Activated CD8-positive, alpha-beta memory T cell treated with anti-CD3 and anti-CD28 coated beads, Interleukin-2, amount 50 U/mL, for 48 hours (primary cell): ENCODE measurements at places on chromosomes 12 and 14.

- DNase-seq, result no peak
Observed at GRCh38 chr12:114285554-114285953, 120.4 kb downstream of the TBX5 start.

- no peak for DNase-seq
Observed at GRCh38 chr14:95495076-95495475, 21.4 kb downstream of the SYNE3 start.

DNA sequence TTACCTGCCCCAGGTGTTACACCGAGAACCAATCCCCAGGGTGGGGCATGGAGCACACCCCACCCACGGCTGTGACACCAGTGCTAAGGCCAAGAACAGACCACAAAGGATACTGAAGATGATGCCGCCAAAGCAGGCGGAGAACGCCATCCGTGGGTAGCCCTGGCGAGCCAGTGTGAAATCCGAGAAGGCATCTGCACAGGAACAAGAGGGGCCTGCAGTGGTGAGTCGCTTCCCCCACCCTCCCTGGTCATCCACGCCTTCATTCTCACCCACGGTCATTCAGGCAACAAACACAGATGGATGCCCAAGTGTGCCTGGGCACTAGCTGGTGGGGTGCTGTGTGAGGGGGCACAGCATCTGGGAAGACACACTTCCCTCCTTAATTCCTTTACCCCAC is 28.5 kb downstream of the SLC8B1 start:
- no peak for DNase-seq

DNA sequence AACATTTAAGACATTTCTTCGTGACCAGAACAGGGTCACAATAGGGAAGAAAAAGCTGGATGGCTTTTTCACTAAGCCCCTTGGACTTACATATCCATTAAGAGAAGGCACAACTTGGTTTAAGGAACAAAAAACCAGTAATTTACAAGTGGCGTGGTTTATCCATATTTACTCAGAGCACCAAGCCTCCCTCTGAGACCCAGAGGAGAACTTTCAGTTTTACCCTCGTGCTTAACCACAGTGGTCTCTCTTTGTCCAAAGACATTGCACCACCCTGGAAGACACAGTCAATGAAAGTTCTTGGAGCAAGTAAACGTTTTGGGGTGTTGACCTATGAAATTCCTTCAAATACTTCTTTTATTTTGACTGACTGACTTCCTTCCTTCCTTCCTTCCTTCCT is 52.5 kb downstream of the SSPN start:
- DNase-seq, result no peak

DNA sequence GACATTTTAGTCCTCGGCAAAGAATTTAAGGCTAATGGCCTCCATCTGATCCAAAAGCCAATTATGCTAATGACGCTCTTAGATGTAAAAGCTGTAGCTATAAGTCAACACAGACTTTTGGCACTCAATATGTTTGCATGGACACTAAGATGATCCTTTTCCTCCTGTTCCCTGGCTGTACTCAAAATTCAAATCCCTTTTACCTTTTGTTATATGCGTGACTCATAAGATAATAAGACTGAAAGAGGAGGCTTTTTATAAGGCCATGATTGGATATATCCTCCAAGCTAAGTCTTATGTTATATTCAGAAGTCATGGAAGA is 89.8 kb downstream of the PDZRN4 start:
- no peak for DNase-seq

DNA sequence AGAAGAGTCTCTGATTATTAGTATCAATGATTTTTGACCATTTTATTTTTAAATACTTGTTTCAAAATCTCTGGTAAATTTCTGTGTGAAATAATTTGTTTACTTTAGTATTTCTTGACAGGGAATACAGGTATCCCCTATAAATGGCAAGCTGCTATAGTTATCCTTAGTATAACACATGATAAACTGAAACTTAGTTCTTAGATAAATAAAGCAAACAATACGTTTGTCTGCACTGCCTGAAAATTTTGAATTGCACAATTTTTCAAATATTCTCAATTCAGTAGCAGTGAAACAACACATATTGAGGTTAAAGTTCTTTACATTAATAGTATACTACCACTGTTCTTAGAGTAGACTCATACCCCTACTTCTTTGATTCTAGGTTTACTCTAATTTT is 26.9 kb downstream of the CNOT2 start:
- DNase-seq, result no peak

- no peak for DNase-seq
Observed at GRCh38 chr12:130063866-130064265, 98.4 kb upstream of the FZD10 start.

GRCh38 chr12:15769586-15769985 is 19.6 kb downstream of the EPS8 start:
- DNase-seq, result no peak

- no peak for DNase-seq
Observed at GRCh38 chr14:25887251-25887878, 710.5 kb downstream of the NOVA1 start.

- no peak for DNase-seq
Observed at GRCh38 chr12:3538466-3539030, 47.5 kb downstream of the PRMT8 start.

DNA sequence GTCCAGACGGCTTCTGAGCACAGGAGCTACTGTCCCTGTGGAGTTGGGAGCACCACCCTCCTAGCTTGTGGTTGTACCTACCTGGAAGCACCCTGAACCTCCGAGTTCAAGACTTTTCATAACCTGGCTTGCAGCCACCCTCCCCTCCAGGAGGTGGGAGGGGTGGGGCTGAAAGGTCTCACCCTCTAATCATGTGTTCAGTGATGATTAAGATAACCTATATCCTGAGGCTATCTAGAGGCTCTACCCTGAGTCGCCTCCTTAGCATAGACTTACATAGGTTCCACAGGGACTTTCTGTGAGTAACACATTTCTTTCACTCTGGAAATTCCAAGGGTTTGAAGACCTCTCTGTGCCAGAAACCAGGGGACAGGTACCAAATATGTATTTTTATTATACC is 146.5 kb downstream of the CFAP54 start:
- no peak for DNase-seq

DNA sequence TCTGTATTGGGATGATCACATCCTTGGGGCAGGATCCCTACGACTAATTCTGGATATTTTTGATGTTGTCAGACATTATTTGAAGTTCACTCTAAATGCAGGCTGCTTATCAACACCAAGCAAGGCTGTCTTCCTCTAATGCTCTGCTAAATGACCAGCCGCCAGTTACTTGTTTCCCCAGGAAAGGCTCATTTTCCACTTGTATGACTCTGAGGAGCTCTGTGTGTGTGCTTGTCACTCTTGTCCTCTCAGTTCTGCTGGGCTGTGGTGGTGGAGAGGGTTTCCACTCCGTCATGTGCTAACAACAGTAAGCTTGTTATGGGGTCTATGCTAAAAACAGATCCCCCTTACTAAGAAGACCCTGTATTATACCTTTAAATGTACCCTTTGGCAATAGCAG is 42.1 kb downstream of the ATL1 start:
- DNase-seq, result no peak

DNA sequence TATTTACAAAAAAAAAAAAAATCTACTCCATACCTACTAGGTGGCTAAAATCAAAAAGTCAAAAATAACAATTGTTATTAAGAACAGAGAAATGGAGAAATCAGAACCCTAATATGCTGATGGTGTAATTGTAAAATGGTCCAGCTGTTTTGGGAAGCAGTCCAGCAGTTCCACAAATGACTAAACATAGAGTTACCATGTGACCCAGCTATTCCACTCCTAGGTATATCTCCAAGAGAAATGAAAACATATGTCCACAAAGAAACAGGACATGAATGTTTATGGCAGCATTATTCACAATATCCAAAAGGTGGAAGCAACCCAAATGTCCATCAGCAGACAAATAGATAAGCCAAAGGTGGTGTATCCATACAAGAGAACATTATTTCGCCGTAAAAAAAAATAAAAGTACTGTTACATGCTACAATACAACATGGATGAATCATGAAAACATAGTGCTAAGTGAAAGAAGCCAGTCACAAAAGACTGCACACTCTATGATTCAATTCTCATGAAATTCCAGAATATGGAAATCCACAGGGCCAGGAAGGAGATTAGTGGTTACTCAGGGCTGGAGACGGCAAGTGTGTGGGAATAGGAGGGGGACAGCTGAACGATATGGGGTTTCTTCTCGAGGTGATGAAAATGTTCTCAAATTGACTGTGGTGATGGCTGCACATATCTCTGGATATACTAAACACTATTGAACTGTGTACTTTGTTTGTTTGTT is 9.1 kb upstream of the DPF3 start:
- DNase-seq, result no peak

- peak; percentile 81 for DNase-seq
Observed at GRCh38 chr14:77181603-77182437, at the start of gene TMEM63C. Gene TMEM63C, plus strand, starts transcription at chr14:77181798. Its CDS starts 37,016 bp downstream, at chr14:77218814.

DNA sequence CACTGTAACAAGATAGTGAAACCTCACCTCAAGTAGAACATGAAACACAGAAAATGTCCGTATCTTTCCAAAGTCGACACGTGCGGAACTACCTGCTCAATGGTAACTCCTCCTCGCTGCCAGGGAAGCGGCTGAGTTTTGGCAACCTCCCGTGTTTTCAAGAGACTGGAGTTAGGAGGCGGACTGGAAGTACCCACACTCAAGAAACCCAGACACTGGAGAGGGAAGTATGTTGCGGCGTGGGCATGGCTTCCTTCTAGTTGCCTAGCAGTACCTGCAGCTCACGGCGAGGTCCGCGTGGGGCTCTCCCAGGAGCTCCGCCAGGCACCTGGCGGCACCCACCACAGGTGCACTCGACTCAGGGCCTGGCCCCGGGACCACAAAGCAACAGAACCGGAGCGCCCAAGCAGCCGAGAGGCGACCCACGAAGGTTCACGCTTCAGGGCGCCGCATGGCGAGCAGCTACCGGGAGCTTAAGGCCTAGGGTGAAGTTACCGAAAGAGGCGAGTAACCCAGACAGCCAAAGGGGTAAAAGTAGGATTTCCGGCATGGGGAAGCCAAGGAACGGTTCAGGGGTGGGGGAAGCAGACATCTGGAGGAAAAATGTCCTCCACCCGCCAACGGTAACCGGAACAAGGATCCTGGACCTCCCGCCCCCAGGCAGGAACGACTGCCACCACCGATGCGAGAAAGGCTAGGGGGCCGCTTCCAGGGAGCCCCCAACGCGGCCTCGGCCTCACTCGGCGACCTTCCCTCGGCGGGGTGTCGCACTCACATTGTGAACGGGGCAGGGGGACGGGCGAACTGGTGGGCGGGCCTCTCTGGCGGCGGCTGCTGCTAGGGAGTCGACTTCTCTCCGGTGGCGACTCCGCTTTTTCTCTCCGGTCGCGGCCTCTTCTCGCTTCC is 608 bp downstream of the PTGES3 start:
- DNase-seq, result peak; percentile 79

GRCh38 chr14:105507247-105507646 is 16.2 kb downstream of the TEDC1 start:
- no peak for DNase-seq

DNA sequence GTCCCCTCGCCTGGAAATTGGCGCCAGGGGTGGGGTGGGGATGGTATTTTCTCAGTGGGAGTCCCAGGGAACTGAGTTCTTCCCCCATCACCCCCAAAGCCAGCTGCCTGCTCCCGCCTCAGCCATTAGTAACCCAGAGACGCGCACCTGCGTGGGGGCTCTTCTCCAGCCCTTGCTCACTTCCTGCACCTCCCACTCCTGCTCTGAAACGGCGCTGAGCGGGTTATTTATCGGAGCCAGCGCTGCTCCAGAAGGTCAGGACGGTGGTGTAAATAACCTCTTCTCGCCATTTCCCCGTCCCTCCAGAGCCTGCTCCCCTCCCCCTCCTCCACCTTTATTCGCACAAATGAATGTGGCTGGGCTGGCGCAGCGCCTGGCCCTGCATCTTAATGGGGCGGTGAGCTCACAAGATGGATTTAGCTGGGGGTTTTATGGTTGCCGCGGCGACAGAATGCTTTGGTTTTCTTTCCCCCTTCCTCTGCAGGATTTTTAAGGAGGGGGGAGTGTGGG is 12.2 kb downstream of the GPR84 start:
- no peak for DNase-seq

GRCh38 chr14:65962952-65963351 is 523.2 kb upstream of the CCDC196 start:
- no peak for DNase-seq

DNA sequence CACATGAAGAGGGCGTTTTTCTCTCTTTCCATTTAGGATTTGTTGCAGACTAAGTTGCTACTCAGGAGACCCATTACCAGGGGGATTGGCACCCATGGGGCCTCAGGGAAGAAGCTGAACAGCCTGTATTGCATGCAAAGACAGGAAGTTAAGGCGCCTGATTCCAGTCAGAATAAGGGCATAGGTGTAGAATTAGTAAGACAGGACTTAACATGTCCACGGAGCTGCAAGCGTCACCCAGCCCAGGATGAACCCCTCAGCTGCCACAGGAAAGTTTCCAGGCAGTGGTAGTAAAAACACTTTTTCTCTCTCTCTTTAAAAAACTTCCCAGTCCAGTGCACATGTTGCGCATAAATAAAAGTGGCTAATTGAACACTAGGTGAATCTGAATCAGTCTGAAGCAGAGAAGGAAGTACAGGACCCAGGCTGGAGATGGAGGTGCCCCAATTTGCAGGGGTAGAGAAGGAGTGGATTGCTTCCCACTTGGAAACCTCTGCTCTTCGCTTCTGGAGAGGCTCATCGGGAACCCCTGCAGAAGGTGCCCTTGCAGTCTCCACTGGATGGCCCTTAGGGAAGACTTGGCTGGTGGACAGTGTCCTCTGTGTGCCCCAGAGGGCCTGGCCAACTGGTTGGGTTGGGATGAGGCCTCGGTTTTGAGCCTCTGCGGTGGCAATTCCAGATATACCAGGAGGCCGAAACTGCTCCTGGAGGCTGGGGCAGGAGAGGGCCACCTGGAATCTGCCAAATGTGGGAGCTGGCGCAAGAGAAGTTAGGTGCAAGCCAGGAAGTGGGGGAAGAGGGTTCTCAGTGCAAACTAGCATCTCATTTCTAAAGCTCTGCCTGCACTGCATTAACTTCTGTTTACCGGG is 10.7 kb upstream of the TBX3 start:
- DNase-seq, result no peak

- no peak for DNase-seq
Observed at GRCh38 chr14:38205949-38206665, 1.6 kb upstream of the SSTR1 start.

GRCh38 chr14:76597387-76597786 is 163.9 kb upstream of the VASH1 start:
- DNase-seq, result no peak

DNA sequence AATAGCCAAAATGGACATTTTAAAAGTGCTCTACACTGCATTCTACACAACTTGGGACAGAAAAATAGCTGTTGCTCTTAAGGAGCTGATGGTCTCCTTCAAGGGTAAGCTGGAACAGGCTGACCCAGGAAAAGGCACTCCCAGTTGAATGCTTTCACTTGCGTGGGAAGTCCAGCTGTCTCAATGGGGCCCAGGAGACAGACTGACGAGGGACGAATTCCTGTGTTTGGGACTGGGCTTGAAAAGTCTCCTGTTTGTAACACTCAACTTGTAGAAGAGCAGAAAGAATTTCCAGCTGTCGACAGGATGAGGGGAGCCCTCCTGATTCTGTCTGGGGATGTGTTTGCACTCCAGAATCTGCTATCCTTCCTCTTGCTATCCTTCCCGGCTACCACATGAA is 180.8 kb downstream of the ZFP36L1 start:
- no peak for DNase-seq
